Activated T-cell treated with anti-CD3 and anti-CD28 coated beads for 24 hours (primary cell): ENCODE measurements at places on chromosomes 16 and 17.

DNA sequence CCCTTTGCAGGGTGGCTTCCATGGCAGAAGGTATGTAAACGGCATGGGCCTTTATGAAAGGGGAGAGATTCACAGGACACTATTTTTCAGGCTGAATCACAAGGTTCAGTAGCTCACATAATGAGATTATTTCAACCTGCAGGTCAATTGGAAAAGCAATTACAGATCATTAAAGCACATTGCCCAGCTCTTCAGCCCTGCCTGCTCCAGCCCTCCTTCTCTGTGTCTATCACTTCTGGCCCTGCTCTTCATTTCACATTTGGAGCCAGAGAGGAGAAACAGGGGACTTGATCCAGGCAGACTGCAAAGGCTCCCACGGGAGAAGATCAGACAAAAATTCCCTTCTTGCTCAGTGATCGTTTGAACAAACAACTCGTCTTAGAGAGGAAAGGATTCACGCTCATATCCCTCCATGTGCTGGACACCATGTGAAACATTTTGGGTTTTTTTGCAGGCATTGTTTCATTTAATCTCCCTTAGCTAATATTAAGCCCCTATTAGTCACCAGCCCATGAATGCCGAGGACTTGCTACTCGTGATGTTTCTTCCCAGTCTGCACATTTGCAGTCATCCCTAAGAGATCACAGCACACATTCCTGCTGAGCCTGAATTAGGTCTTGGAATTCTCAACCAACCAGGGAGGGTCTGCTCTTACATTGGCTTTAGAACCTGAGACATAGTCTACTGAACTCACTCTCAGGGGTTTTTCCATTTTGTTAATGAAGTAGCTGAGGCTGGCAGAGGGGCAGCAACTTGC lies 443.9 kb upstream of the CCL2 start:
- DNase-seq, result no peak

GRCh38 chr16:53053967-53054669 lies 673 bp upstream of the CHD9 start:
- DNase-seq, result no peak

DNA sequence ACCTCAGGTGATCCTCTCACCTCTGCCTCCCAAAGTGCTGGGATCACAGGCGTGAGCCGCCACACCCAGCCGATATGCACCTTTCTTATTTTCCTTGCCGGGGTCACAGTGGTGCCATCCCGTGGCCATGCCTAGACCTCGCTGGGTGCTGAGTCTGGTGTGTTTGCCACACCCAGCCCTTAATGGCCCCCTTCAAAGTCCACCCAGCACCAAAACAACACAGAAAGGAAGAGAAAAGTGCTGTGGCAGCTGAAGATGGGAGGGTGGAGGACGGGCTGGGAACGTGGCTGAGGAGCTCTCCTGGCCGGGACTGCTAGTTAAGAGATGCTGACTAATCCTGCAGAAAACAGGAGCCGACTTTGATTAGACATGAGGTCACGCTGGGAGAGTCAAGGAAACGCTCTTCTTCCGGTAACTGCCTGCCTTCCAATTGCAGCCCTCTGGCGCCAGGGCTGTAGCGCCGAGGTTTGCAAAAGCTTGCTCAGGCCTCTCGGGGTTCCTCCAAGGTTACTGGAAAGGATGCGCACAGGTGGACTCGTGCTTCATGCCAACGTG lies 10.9 kb downstream of the SLC43A2 start:
- no peak for DNase-seq

DNA sequence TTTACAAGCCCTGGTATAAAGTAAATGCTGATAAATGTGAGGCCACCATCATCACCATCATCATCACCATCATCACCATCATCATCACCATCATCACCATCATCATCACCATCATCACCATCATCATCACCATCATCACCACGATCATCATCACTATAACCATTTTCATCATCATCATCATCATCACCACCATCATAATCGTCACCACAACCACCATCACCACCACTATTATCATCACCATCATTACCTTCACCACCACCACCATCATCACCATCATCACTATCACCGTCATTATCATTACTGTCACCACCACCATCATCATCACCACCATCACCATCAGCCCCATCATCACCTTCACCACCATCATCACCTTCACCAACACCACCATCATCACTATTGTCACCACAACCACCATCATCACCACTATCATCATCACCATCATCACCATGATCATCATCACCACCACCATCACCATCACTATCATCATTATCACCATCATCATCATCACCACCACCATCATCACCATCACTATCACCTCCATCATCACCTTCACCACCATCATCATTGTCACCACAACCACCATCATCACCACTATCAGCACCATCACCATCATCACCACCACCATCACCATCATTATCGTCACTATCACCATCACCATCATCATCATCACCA lies 16.6 kb upstream of the ZNF469 start:
- DNase-seq, result no peak

- no peak for DNase-seq
Observed at GRCh38 chr17:1126250-1126797, 53.5 kb downstream of the ABR start.

DNA sequence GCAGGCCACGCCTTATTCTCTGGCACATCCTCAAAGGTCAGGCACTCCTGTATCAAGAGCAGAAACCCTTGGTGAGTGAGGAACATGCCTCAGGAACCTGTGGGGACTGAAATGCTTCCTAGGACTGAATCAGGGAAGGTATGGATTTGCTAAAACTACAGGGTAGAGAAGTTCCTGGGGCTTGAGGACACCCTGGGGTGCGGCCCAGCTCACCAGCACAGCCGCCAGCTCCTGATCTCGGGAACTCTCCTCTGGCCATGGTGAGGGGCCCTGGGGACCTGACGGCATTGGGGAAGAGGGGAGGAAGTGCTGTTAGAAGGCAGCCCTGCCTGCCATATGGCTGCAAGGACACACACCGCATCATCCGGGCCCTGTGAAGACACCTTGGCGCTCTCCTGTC lies 7.5 kb downstream of the ZSCAN10 start:
- no peak for DNase-seq

DNA sequence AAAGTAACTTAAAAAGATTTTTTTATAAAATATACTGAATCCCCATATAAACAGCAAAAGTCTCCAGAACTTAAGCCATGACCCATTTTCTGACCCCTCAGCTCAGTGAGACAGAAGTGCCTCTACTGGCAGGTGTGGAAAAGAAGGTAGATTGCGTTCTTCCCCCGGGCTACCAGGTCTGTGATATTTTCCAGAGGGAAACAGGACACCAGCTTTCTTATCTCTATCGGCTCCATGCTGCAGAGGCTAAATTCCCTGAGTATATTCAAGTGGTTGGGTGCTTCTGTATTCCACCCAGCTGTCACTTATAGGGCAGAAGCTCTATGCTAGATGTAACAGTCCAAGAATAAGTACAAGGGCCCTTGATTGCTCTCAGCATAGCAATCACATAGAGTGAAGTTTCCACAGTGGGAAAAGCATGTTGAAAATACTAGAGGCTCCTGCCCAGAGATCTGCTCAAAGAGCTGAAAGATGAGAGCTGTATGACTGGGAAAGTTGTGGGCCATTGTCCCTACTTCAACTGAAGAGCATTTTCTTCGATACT lies 687.3 kb downstream of the CDH11 start:
- DNase-seq, result no peak

GRCh38 chr17:59746849-59747445 lies 39.5 kb downstream of the VMP1 start:
- no peak for DNase-seq

GRCh38 chr17:65402513-65403496 lies 158.6 kb downstream of the AXIN2 start:
- DNase-seq, result no peak

DNA sequence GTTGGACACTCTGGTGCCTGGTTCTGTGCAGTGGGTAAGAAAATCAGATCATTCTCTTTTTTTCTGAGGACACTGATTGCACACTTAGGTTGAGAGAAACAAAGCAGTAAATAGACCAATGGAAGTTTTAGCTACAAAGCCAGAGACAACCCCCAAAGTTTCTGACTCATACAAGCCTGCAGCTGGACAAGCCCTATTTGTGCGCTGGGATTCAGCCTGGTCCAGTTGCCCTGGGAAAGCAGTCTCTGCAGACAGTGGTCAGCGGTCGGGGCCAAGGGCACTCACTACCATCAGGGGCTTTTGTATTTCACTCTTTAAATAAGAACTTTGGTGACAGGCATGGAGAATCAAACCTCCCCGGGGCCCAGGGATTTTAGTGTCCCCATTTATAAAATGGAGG lies 6.0 kb upstream of the RHBDL3 start:
- DNase-seq, result no peak

- DNase-seq, result no peak
Observed at GRCh38 chr17:49549311-49549605, 26.4 kb upstream of the NXPH3 start.

DNA sequence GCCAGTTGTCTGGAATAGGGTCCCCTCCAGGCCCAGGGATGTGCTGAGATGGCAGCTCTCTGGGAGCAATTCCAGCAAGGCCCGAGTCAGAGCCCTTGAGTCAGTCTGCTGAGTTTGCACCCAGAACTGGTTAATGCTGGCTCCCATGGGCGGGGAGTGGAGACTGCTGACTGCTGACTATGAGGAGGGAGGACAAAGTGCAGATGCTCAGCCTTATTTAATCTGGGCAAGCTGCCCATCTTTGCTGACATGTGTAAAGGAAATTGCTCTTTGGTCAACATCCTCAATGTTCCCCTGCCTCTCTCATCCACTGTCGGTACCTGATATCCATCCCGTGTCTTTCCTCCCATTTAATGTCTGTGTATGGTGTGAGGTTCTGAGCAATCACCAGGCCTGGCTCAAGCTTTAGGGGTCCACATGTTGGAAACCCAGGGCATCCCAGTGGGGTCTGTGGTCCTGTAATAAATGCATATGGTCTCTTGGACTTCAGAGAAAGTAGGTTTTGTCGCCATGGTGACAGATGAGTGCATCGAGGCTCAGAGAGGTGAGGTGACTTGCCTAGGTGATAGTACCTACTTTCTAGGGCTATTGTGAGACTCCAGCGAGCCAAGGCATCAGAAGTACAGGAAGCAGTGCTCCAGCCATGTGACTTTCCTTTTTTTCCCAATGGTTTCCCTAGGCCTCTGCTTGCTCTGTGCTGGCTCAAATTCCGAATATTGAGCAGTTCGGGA lies 20.0 kb upstream of the RNF135 start:
- DNase-seq, result no peak

DNA sequence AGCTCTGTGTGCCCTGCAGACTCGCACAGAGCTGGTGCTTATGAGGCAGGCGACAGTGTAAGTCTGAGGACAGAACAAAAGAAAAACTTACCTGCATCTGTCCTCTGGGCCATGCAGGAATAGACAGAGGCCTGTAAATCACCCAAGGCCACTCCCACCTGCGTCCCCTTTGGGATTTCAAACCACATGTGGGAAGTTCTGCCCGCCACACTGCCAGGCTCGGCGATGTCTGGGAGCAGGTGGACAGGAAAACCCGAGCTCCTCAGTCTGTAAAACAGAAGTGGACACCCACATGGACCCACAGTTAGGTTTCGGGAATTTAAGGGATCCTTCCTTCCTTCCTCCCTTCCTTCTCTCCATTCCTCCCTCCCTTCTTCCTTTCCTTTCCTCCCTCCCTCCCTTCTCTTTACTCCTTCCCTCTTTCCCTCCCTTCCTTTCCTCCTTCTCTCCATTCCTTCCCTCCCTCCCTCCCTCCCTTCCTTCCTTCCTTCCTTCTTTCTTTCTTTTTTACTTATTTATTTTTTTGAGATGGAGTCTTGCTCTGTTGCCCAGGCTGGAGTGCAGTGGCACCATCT lies 12.0 kb upstream of the TRPV1 start:
- DNase-seq, result no peak

DNA sequence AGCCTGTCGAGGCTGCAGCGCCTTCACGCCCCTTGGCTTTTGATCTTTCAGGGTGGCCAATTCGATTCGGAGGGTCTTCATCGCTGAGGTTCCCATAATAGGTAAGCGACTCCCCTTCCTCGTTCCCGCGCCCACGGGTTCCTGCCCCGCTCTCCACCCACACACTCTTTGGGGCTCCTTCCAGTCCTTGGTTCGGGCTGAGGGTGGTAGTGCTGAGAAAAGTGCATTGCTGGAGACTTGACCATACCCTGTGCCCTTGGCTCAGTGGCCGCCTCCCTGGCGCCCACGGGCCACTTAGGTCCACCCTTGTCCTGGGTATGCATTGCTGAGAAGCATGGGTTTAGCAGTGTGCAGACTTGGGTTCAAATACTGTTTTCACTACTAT lies 491 bp downstream of the POLR2C start:
- no peak for DNase-seq

DNA sequence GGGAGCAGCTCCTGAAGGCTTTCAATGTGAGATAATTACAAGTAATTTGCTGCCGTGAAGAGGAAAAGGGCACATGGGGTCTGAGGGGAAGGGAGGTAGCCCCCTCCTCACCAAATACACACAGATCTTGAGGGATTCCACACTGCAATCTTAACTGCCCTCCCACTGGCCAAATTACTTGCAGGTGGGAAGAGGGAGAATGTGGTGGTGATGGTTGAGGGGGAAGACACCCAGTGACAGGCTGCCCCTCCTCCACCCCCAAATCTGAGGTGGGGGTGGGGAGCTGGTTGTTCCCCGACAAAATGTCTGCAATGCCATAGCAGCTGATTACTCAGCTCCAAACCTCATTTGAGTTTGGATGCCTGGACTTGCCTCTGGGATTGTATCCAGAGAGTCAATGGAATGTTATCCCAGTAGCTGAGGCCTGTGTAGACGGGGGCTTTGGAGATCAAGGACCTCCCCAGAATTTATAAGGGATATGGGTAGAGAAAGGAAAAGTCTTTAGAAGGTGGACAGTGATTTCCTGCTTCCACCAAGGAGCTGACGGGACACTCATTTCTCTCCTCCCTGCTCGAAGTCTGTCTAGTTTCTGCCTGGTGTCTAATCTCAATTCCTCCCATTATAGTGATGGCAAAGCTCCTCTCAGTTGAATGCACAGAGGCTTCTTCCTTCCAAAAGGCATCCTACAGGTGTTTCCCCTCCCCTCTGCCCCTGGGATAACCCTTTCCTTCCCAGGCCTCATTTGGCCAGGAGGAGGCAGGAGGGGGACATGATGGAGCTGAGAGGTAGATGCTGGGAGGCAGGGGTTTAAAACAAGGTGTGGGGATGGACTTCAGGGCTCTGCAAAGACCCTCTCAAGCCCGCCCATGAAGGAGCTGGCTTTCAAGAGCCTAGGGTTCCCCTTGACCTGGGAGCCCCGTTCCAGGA lies 8.7 kb downstream of the DLX4 start:
- DNase-seq, result no peak

- DNase-seq, result no peak
Observed at GRCh38 chr16:11205754-11206581, 50.0 kb downstream of the SOCS1 start.
